ENCODE measurements at places on chromosomes 7 and 10.

GRCh38 chr10:110375121-110375520 lies 70.4 kb upstream of the SMNDC1 start:
- no peak for DNase-seq

GRCh38 chr10:25180801-25181200 lies 6.0 kb downstream of the GPR158 start:
- no peak for DNase-seq

GRCh38 chr7:28180364-28181147 lies at the start of gene JAZF1:
TSS of gene JAZF1 (minus strand) at chr7:28180795.
- peak; percentile 48 for DNase-seq

DNA sequence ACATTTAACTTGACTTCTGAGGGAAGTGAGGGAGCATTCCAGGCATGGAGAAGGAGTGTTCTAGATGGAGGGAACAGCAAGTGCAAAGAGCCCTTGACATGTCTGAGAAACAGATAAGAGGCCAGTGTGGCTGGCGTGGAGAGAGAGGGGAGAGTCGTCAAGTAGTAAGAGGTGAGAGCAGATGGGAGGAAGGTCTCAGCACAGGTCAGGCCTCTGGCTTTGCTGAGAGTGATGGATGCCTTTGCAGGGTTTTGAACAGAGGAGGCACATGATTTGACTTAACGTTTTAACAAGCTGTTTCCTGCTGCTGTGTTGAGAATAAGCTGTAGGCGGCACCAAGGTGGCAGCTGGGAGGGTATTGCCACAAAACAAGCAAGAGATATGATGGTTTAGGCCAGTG lies 97.2 kb downstream of the KAT6B start:
- no peak for DNase-seq

- DNase-seq, result no peak
Measured at GRCh38 chr7:150412518-150413488, 33.7 kb downstream of the ZNF775 start.

DNA sequence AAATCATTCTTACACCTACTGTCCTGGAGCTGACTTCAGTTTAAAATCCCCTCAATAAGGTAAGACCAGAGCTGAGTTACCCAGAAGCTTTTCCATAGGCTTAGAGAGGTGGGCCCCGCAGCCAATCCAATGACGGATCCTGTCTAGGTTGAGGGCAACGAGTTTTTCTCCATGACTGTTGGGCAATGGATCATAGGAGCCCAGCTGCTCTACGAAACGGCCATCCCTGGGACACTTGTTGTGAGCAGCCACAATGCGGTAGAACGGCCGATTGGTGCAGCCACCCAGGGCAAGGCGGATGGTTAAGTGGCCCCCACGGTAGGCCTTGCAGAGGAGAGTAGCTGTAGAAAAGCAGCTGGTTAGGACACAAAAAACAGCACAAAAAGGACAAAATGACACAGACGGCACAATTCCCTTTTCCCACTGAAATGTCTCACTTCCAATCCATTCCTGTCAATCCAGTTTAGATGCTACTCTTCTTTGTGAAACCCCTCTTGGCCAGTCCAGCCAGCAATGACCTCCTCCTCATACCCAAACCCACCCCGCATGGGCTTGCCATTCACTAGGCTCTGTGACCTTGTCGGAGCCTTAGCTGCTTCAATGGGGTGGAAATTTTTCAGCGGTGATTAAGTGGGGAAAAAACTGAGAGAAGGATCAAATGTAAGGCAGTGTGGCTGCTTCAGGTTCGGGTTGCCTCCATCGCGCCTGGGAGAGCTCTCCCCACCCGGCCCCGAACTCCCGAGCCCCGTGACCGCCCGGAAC lies 580 bp downstream of the MRPS16 start:
- DNase-seq, result no peak

DNA sequence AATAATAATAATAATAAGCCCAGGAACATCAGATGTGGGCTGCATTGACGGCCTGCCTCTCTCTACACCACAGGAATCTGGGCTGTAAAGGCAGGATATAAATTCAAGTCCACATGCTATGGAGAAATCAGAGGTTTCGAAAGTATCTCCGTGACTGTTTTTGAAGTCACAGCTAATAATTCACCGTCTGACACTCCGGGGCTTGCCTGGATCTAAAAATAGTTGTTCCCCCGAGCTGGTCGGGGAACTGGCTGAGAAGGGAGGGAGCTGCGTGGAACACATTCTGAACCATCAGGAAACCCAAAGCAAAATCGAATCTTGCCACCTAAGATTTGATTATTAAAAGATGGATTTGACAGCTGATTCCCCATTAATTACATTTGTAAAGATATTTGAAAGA lies 35.4 kb downstream of the KLF6 start:
- DNase-seq, result no peak

DNA sequence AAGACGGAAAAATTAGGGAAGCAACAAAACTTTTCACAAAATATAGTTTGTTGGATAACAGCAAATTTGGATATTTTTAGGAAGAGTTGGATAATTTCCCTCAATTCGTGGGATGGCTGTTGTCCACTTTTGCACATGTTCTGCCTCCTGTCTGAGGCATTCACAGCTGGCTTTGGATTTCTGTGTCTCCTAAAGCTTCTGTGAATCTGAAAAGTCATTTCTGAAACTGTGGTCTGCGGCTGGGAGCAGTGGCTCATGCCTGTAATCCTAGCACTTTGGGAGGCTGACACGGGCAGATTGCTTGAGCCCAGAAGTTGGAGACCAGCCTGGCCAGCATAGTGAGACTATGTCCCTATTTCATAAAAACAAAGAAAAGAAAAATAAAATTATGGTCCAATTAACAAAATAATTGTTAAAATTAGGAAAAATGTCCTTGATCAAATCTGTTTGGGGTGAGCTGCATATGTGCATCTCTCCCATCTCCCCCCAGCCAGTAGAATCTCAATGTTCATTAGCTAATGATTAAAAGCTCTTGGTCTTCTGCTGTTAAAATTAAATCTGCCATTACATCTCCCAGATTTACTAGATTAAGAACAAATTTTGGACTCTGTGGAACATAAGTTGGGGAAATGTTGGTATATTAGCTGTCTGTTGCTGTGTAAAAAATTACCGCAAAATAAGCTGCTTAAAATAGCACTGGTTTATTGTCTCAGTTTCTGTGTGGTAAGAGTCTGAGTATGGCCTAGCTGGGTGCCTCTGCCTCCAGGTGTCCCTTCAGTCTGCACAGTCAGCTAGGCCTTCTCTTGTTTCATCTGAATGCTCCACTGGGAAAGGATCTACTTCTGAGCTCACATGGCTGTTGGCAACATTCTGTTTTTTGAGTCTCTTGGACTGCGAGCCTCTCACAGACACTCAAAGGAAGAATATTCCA lies 332.0 kb upstream of the FZD1 start:
- DNase-seq, result no peak

GRCh38 chr7:3087243-3087755 lies 43.6 kb upstream of the CARD11 start:
- no peak for DNase-seq

- DNase-seq, result no peak
Measured at GRCh38 chr10:128985036-128985435, 482.0 kb upstream of the MGMT start.

- DNase-seq, result no peak
Measured at GRCh38 chr10:118793545-118793944, 38.8 kb upstream of the CACUL1 start.

DNA sequence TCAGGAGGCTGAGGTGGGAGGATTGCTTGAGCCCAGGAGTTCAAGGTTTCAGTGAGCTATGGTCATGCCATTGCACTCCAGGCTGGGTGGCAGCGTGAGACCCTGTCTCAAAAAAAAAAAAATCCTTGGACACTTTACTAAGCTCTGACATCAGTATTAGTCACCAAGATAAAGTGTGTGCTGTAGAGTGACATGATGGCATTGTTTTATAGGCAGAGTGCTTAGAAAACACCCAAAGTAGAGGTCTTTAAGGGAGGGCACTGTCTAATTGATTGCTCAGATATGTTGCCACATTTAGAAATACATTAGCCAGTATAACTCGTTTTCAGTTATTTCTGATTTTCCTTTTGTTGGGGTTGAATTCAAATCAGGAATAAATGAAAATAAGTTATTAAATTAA lies 235.9 kb downstream of the REEP3 start:
- no peak for DNase-seq

DNA sequence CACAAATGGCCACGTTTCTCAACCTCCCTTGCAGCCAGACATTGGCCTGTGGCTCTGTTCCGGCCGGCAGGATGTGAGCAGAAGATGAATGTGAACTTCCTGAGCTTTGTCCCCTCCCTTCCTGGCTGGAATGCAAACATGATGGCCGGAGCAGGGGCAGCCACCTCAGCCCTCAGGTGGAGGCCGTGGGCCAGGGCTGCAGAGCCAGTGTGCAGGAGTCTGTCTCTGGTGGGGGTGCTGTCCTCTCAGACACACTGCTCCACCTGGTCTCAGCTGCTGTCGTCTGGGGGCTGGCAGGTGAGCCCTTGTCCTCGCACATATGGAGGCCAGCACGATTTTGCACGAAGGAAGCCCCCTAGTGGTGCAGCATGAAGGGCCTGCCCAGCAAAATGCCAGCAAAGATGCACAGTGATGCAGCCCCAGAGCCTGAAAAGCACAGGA lies 25.3 kb upstream of the PWWP2B start:
- DNase-seq, result no peak

DNA sequence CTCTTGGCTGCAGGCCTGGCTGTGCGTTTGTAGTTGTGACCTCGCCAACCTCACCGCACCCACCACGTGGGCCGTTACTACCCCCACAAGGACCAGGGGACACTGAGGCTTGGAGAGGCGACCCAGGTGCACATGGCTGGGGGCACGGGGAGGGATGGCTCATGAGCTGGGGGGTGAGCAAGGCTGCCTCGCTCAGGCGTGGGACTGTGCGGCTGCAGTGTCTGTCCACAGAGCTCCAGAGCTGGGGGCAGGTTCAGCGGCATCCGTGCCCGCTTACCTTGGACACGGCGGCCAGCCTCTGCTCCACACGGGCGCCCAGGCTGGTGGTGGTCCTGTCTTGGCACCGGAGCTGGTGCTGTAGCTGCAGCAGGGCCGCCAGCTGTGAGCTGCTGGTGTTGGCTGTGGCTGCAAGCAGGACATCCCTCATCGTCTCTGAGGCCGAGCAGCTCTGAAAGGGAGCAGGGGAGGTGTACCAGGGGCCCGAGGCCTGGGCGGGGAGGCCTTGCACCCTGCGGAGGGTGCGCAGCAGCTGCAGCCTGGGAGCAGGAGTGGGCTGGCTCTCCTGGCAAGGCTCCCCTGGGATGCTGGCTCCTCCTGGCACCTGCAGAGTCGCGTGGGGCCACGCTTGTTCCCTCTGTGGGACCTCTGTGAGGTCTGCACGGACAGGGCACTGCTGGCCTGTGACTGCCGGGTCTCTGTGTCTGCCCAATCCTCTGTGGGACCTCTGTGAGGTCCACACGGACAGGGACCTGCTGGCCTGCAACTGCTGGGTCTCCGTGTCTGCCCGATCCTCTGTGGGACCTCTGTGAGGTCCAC lies 60.0 kb upstream of the NKX6-2 start:
- no peak for DNase-seq

- no peak for DNase-seq
Measured at GRCh38 chr7:121574109-121574508, 178.0 kb upstream of the FAM3C start.
